DND-41 (cell line): ENCODE measurements at places on chromosomes 13 and 19.
A peak's percentile ranks its signal among the peaks of the same experiment; 100 is the strongest.

DNA sequence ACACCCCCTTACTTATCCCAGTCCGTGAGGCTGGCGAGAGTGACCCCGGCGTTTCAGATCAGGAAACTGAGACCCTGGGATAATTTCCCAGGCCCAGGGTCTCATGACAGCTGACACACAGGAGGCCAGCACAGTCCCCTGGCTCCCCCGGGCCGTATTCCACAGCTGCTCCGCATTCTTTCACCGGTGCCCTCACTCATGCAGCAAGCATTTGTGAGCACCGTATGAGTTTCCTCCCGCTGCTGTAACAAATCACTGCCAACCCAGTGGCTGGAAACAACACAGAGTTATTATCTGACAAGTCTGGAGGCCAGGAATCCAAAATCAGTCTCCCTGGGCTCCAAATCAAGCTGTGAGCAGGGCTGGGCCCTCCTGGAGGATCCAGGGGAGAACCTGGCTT, 21.3 kb downstream of the GADD45B start:
- no peak for DNase-seq

GRCh38 chr13:65631078-65631477, 1599.1 kb downstream of the PCDH9 start:
- DNase-seq: no peak

DNA sequence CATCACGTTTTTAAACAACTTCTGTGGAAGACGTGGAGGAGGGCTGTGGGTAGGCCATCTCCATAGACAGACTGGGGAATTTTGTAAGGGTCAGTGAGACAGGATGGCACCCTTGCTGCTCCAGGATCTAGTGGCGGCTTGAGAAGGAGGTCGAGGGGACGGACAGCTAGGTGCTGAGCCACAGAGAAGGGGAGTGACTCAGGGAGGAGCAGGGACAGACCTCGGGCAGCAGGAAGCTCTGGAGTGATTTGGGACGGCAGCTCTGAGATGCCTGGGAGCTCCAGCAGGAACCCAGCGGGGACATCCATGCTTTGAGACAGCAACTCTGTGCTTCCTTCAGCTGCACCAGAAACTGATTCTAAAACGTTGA, 169.1 kb upstream of the SOX1 start:
- no peak for DNase-seq

GRCh38 chr13:36903925-36904595, 16.0 kb downstream of the SMAD9 start:
- no peak for DNase-seq

GRCh38 chr13:34076319-34076718, 258.4 kb downstream of the RFC3 start:
- DNase-seq: no peak

DNA sequence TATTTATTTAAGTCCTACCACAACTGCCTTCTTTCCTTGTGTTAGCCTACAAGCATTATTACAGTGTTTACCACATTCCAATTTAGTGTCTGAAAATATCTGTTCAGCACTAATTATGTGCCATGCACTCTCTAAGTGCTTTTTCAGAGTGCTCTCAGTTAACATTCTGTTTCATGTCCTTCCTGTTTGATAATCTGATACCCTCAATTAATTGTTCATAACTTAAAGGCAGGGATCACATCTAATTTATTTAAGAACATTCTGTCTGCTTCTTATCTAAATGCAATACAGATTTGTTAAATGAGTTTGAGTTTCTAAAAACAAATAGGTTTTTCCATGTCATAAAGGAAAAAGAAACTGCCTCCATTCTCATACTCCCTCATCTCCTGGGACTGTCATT, 649.6 kb upstream of the ATXN8OS start:
- DNase-seq: no peak

- no peak for DNase-seq
Observed at GRCh38 chr13:92103689-92104153, 705.3 kb downstream of the GPC5 start.

DNA sequence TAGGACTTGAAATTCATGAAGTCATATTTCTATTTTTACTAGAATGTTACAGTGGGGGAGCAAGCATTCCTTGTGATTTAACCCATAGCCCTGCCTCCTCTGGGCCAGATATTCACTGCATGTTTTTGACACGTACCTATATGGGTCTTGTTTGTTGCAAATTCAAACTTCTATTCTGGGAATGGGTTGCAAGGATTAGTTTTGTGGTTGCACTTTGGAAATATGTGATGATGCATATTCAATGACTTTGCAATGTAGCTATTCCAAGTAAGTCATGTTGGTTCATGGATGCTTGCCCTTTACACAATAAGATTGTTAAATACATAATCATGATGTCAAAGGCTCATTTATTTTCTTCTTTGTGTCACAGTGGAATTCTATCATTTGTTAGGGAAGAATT, 440.8 kb downstream of the TDRD3 start:
- DNase-seq: no peak

DNA sequence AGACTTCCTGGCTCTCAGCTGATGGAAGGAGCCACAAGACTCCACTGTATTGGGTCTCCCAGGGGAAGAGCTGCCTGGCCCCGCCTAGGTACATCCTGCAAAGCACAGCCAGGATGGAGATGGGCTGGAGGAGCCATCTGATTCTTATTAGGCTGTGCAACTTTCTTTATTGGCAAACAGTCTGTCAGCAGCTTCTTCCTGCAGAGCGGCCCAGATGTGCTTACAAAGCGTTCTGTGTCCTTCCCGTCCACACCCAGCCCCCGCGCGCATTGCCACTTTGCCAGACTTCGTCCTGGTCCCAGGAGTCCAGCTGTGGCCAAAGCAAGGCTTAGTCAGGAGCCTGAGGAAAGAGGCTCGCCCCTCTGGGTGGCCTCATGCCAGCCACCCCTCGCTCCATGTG, 409.3 kb downstream of the ZNF536 start:
- DNase-seq: no peak

DNA sequence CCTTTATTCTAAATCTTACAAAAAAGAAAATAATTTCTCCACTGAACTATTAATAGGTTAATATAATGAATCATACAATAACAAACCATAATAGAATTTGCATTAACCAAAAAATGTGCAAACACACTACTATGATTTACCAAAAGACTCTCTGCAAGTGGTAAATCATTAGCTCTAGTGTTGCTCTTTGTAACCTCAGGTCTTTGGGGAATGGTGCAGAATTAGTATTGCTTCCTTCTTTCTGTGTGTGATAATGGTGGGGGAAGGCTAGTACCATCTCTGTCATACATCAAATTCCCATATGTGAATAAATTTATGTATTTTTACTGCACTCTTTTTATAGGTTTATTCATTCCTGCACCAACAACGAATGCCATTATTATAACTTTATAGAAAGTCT, 105.1 kb downstream of the COG6 start:
- DNase-seq: no peak

- no peak for DNase-seq
Observed at GRCh38 chr13:19888799-19889198, 25.4 kb upstream of the ZMYM5 start.

- peak; percentile 69 for DNase-seq
Observed at GRCh38 chr13:26872525-26873385, 112.2 kb upstream of the GPR12 start.

DNA sequence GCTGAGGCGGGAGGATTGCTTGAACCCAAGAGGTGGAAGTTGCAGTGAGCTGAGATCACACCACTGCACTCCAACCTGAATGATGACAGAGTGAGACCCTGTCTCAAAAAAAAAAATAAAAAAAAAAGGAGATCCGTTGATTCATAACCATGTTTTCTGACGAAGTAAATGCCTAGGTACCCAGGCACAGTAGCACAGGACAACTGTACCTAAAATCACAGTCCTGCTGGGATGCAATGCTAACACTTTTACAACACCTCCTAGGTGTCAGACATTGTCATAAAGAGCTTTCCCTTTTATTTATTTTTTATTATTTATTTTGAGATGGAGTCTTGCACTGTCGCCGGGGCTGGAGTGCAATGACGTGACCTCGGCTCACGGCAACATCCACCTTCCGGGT, 2.5 kb upstream of the TTC9B start:
- DNase-seq: no peak

- no peak for DNase-seq
Observed at GRCh38 chr19:10214784-10215183, 16.3 kb downstream of the S1PR2 start.

DNA sequence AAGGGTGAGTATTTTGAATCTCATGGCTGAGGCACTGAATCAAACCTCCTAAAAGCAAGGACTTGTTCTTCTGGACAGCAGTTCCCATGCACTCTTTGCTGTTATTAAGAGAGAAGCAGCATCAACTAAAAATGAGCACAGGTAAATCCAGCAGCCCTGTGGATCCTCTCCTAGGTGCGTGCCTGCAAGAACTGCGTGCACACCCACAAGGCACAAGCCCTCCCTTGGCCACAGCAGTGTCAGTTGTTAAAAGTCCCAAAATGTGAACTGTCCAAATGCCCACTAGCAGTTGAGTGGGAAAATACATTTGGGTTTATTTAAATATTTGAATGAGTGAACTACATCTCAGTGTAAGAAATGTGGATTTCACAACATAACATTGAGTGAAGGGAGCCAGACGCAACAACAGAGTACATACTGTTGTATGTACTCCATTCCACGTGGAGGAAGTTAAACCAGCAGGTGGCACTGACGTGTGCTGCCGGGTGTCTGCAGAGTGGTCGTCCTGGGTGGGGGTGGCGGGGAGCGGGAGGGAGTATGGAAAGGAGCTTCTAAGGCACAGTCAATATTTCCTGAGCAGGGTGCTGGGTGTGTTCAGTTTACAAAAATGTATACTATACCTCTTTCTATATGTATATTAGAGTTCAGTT, 266.4 kb downstream of the NALCN start:
- DNase-seq: peak; percentile 38

DNA sequence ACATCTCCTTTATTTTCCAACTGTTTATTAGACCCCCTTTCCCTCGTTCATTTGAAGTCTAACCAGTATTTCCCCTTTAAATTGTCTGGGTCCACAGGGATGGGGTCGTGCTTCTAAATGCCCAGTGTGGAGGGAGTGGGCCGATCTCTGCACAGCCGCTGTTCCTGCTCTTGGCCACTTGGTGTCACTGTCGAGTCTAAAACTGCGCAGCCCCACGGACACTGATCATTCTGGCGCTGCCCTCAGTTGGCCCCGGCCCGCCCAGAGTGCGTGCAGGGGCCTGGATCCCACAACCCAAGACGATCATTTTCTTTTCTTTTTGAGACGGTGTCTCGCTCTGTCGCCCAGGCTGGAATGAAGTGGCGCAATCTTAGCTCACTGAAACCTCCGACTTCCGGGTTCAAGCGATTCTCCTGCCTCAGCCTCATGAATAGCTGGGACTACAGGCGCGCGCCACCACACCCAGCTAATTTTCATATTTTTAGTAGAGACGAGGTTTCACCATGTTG, 12.0 kb downstream of the WDR88 start:
- peak; percentile 56 for DNase-seq

GRCh38 chr13:110570886-110571285, 9.4 kb upstream of the RAB20 start:
- DNase-seq: no peak

GRCh38 chr13:47826471-47826870, 174.6 kb downstream of the SUCLA2 start:
- no peak for DNase-seq

DNA sequence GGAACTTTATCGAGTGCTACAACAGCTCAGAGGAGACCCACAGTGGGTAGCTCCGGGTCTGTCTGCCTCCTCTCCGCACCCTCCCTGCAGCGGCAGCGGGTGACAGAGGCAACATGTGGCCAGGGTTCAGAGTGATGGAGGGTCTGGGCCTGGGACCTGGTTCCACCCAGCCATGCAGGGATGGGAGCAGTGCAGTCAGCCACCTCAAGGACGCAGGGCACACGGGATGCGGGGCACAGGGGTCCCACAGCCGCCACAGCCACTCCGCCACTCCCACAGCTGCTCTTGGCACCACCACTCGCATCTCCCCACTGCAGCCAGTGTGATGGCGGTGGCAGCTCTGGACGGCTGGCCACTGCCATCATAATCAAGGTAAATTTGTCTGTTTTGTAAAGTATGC, 892.9 kb downstream of the OLFM4 start:
- DNase-seq: no peak

GRCh38 chr19:33055718-33056117, 9.0 kb downstream of the RHPN2 start:
- DNase-seq: no peak

DNA sequence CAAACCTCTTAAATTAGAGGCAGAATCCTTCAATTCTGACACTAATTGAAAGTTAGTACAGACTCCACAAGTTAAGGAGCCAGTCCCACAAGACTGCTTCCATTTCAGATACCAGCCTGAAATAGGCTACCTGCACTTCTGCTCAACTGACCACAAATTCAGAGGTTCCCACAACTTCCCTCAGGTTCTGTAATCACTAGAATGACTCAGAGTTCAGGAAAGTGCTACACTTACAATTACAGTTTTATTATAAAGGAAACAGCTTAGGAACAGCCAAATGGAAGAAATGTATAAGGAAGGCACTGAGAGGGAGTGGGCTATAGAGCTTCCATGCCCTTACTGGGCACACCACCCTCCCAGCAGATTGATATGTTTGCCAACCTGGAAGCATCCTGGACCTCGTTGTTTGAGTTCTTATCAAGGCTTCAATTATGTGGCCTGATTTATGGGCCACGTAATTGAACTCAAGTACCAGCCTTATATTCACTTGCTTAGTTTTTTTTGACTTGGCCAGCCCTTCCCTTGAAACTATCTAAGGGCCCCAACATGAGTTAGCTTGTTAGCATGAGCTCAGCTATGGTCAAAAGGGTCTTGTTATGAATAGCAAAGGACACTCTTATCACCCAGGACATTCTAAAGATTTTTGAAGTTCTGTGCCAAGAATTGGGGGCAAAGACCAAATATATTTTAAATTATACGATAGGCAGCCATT, 25.9 kb downstream of the NBEA start:
- no peak for DNase-seq

- DNase-seq: no peak
Observed at GRCh38 chr13:54124700-54125099, 1096.1 kb downstream of the OLFM4 start.

DNA sequence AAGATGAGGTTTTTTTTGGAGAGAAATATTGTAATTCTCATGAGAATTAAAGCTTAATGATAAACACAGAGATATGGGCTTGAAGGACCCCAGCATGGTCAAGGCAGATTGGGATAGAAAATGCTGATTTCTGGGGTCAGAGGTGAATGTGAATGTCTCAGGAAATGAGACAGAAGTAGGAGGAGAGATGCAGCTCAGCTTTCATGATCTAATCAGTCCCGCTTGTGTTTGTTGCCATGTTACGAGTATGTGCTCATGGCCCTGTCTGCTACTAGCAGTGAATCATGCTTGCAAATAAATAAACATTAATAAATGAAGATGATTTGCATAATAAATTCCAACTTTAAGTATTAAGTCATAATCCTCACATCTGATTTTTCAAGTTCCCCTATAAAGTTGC, 23.0 kb upstream of the NDFIP2 start:
- DNase-seq: no peak
